ENCODE measurements at places on chromosomes 7 and 10.
A peak's percentile ranks its signal among the peaks of the same experiment; 100 is the strongest.

- DNase-seq: no peak
These were observed 139.7 kb downstream of the ADCY1 start for GRCh38 chr7:45713669-45714520.

DNA sequence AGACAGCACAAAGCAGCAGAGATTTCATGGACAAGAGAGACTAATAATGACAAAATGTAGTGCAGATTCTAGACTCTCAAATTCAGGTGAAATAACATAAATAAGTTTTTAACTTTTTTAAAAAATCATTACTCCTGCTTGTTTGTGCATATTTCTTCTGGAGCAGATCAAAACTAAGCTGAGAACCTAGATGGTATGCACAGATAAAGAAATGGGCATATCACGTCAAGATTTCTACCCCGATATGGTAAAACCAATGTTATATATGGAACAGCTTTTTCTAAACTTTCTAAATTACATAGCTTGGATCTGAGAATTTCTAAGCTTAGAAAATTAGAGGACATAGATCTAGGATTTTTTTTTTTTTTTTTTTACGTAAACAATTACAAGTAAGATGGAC lies 18.2 kb downstream of the TWIST1 start:
- no peak for DNase-seq

GRCh38 chr10:124741281-124741921 lies 2.8 kb downstream of the FAM53B start:
- peak; percentile 69 for DNase-seq

GRCh38 chr7:86339051-86339450 lies 304.7 kb upstream of the GRM3 start:
- DNase-seq: no peak

DNA sequence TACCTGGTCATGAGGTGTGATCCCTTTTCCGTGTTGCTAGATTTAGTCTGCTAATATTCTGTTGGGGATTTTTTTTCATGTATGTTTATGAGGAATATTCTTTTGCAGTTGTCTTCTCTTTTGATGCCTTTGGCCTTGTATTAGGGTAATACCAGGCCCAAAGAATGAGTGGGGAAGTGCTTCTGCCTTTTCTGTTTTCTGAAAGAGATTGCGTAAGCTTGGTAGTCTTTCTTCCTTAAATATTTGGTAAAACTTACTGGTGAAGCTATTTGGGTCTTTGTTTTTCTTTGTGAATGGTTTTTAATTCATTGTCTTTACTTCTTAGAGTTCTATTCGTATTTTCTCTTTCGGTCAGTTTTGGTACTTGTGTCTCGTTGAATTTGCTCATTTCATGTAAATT lies 51.1 kb downstream of the SHH start:
- DNase-seq: no peak

- DNase-seq: no peak
These were observed 206.8 kb upstream of the LYZL1 start for GRCh38 chr10:29081951-29082685.

DNA sequence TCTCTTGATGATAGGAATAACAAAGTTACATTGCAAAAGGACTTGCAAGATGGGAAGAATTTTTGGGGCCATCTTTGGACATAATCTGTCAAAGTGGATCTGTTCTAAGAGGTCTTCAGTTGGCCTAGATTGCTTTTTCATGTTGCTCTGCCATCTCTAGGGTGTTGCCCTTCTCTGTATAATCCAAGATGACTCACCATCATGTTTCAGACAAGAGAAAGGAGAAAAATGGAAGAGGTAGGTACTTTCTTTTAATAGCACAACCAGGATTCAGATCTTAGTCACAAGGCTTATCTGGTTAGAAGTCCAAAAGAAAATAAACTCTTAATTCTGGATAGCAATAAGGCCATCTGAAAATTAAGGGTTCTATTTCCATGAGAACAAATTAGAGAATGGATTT lies 38.7 kb upstream of the FOXP2 start:
- no peak for DNase-seq

- no peak for DNase-seq
These were observed 528.2 kb upstream of the NRP1 start for GRCh38 chr10:33862536-33863105.

- no peak for DNase-seq
These were observed 70.4 kb downstream of the COA1 start for GRCh38 chr7:43658718-43659548.

GRCh38 chr10:77587416-77587790 lies 50.2 kb downstream of the KCNMA1 start:
- no peak for DNase-seq

- no peak for DNase-seq
These were observed 177.3 kb upstream of the TNS3 start for GRCh38 chr7:47759056-47759706.

GRCh38 chr10:132593900-132594876 lies 56.6 kb downstream of the INPP5A start:
- no peak for DNase-seq

DNA sequence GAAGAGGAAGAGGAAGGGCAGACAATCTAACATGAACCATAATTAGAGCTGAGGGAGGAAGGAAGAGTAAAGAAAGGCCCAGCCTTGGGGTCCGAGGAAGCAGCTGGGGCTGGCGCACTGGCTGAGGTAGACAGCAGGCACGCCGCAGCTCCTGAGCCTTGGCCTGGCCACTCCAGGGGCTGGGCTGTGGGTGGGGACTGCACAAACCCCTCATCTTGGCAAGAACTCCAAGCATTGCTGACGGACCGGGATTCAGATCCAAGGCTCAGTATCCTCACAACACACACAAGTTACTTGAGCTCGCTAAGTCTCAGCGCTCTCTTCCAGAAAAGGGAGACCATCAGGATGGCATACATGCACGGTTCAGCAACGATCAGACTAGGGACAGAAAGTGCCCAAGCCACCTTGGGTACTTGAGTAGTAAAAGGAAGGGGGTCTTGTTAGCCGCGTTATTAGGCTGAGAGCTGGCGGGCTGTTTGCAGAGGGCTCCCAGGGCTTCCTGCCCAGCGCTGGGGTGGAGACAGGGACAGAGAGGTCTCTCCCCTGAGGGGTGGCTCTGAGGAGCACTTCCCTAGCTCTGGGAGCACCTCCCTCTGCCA lies 4.5 kb downstream of the TNS3 start:
- no peak for DNase-seq

DNA sequence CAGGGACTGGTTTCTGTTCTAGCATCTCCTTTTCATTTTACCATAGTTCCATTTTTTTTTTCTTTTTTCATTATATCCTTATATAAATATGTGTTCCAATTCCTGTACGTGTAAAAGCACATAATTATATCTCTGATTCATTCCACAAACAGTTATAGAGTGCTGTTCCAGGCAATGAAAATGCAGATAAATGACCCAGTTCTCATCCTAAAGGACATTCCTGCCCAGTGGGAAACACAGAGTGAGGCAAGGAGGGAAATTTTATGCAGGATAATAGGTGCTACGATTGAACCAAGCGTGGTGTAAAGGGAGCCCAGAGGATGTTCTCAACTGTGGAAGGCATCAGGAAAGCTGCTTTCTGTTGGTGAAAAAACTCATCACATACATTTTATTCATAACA lies 408.1 kb downstream of the GATA3 start:
- DNase-seq: no peak

DNA sequence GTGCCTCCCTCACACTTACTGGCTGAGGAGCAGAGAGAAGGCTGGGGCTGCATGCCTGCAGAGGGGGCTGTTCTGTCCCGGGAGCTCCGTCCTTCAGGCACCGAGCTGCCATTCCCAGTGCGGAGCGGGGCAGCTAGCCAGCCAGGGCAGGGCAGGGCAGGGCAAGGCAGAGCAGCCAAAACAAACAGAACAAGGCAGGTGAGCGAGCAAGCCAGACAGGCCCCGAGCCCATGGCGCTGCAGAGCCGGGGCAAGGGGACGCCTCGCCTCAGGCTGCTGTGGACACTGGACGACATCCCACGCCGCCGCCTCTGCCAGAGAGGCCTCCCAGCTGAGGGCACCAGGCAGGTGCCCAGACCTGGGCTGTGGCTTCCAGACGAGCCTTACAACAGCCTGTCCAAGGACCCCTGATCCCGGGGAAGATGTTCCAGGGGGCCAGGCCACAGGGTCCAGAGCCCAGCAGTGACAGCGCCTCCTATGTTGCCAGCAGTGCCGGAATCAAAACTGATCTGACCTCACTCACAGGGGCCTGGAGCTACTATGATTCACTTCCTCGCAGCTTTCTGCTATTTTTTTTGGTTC lies 8.2 kb upstream of the NDST2 start:
- no peak for DNase-seq

GRCh38 chr10:19412531-19412930 lies 363.9 kb downstream of the MALRD1 start:
- DNase-seq: no peak

DNA sequence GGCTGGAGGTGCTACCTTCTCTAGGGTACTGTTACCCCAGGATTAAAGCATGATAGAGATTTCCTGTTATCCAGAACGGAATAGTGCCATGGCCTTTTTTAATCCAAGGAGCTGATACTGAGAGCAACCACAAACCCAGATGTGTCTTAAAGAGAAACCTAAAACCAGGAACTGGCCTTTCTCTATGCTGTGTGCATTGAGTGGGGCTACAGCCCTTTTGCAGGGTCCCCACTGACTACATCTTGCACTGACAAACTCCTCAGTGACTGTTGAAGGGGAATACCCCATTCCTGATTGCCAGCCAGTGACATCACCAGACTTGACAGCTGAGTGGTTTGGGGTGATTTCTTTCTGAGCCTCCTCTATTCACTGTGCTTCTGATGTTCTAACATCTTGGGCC lies 81.9 kb upstream of the CAPZA2 start:
- DNase-seq: no peak

GRCh38 chr10:93149761-93150160 lies 76.1 kb downstream of the CYP26A1 start:
- no peak for DNase-seq

- DNase-seq: no peak
These were observed 133.4 kb upstream of the PTN start for GRCh38 chr7:137476937-137477336.

DNA sequence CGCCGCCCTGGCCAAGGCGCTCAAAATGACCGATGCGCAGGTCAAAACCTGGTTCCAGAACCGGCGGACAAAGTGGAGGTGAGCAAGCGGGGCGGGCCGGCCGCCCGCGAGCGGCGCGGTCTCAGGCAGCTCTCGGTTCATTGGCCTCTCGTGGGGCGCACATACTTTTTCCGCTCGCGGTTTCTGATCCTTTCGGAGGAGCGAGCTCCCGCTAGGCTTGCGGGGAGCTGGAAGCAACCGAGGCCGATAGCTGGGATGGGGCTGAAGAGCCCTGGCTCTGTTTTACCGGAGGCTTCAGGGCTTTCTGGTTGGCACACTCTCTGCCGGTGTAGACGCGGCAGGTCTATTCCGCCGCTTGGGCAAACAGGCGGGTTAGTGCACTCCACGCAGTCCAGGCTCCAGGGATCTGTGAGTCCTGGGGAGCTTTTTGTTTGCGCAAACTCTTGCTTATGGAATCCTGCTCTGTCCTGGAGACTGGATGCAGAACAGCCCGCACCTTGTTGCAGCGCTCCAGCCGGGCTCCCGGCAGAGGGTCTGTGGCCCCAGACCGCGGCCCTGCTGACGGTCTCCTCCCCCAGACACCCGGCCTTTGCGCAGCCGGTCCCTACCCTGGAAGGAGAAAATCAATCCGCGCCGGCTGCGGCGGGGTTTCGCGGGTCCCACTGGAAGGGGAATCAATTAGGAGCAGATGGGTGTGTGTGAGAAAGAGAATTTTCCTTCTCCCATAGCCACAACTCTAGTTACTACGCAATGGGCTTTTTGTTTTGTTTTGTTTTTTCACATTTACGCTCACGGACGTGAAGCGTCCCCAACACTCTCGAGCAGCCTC lies 3.4 kb downstream of the TLX1 start:
- DNase-seq: no peak

- no peak for DNase-seq
These were observed 48.6 kb upstream of the DPYSL4 start for GRCh38 chr10:132138133-132138532.

GRCh38 chr10:132636358-132636757 lies 98.8 kb downstream of the INPP5A start:
- no peak for DNase-seq

DNA sequence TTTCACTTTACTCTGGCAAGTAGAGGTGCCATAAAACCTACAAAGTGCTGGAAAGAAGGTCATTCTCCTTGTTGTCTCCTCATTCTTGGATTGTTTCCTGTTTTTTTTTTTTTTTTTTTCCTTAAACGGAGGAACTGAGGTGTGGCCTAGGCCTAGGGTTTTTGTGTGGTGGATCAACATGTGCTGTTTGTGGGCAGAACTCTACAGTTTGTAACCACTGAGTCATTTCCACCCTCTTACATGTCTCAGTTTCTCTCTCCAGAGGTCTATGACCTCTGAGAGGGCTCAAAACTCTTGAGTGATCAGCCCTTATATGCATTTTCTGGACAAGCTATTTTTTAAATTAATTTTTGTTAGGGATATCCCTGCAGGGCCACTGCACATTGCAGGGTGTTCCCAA lies 296.0 kb downstream of the PPP1R3A start:
- DNase-seq: no peak

Data from activated effector memory CD4-positive, alpha-beta T cell treated with Interleukin-2 at 50 U/mL for 16 hours (primary cell).